ENCODE measurements at places on chromosomes 12 and 14. TPM values are rescaled to one million over a fixed set of nuclear protein-coding genes. Genes with fewer than 3 reads are reported as not detected.

The MYL2 gene
- total RNA-seq, result 0.39 TPM

The GZMB gene
- total RNA-seq, result 0.74 TPM

GRCh38 chr12:95257541-95257940, 39.9 kb downstream of the VEZT start:
- H3K36me3 ChIP-seq, result peaks cover 13% of the 10 kb centered on the region
- no peak overlapping the region for H3K27ac ChIP-seq
- no peak for DNase-seq
- no peaks in the 10 kb centered on the region for H3K27me3 ChIP-seq
- H3K4me3 ChIP-seq, result no peak overlapping the region
- H3K4me1 ChIP-seq, result no peaks in the 10 kb centered on the region

The MYF5 gene
- total RNA-seq, result not detected

DNA sequence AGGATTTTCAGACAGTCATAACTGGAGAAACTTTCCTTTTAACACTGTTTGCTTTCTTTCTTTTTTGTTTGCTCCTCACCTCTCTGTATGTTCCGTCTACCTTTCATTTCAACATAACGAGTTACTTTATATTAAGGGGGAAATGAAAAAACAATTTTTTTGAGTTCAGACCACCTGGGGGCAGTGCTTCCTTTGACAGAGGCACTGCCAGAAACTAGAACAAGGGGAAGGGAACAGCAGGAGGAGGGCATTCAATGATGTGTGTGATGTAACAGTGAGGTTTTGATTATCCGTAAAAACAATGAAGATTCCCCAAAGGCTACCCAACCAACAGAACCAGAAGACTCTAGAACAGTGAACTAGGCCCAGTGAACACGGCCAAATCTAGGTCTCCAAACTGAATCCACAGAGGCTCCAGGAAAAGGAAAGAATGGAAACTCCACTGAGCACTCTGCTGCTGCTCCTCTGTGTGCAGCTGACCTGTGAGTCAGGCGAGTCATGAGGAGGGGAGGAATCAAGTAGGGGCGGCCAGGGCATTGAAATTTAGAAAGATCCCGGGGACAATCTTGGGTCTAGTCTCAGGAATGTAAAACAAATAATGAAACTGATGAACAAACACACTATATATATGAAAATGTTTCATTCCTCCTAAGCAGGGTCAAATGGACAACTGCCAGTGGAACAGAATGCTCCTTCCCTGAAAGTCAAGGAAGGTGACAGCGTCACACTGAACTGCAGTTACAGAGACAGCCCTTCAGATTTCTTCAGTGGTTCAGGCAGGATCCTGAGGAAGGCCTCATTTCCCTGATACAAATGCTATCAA, 323.5 kb downstream of the DAD1 start:
- no peak overlapping the region for H3K27ac ChIP-seq
- peaks cover 37% of the 10 kb centered on the region for H3K27me3 ChIP-seq
- H3K4me3 ChIP-seq, result no peak overlapping the region
- no peaks in the 10 kb centered on the region for H3K4me1 ChIP-seq
- no peaks in the 10 kb centered on the region for H3K36me3 ChIP-seq
- no peak for DNase-seq

GRCh38 chr12:54605138-54605970, 16.9 kb upstream of the PPP1R1A start:
- no peak overlapping the region for H3K27ac ChIP-seq
- H3K4me1 ChIP-seq, result peaks cover 11% of the 10 kb centered on the region
- H3K27me3 ChIP-seq, result peaks cover 17% of the 10 kb centered on the region
- H3K4me3 ChIP-seq, result no peak overlapping the region
- no peak for DNase-seq

DNA sequence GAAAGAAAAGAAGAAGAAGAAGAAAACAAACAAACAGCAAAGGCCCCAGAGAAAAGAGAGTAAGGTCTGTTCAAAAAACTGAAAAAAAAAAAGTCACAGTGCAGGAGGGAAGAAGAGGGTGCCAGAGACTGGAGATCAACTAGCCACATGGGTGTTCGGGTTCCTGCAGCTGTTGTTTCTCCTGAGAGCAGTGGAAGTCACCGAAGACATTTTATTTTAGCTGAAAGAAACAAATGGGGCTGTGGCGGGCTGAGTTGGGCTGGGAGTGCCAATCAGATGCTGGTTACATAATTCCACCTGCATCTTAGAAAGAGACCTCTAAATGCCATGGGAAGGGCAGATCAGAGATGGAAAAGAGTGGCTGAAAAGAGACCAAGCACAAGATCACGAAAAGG, 33.9 kb downstream of the ACTN1 start:
- no peak for DNase-seq
- H3K4me1 ChIP-seq, result peaks cover 31% of the 10 kb centered on the region
- no peak overlapping the region for H3K4me3 ChIP-seq
- no peaks in the 10 kb centered on the region for H3K27me3 ChIP-seq
- H3K27ac ChIP-seq, result no peak overlapping the region

The MYH6 gene
- total RNA-seq, result not detected

DNA sequence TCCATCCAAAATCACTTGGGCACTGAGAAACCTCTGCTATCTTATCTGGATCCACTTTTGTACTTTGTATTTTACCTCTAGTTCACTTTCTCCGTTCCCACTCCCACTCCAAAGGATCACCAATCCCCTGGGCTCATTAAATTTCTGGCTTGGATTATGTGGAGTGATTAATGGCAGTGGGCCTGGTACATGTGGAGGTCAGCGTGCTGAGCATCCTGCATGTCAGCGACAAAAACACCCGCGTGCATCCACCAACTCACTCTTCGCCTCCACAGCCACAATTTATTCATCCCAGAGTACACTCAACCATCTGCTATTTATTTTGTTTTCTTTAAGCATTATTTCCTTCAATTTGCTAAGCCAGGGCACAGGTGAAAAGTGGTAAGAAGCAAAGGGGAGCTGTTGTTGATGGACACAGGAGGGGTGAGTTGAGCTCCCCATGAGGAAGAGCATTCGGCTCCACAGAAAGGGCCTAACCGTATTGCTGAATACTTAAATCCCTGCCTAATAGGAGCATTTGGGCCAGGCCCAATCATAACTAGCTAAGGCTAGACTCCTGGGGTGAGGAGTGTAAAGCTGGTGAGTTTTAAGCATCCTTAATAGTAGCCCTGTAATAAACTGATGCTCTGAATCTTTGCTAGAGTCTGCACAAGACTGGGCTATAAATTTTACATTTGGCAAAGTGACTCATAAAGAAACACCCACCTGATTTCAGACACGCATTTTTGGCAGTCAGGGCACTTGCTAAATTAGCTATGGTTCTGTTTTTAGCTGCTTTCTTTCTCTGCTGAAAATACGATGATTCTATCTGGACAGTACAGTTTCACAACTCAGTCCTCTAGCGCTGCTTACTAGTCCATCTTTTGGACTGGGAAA, 137.8 kb downstream of the SLC25A21 start:
- no peaks in the 10 kb centered on the region for H3K27me3 ChIP-seq
- no peaks in the 10 kb centered on the region for H3K36me3 ChIP-seq
- no peak overlapping the region for H3K4me3 ChIP-seq
- peaks cover 5% of the 10 kb centered on the region for H3K4me1 ChIP-seq

The SYCP3 gene
- not detected for total RNA-seq

DNA sequence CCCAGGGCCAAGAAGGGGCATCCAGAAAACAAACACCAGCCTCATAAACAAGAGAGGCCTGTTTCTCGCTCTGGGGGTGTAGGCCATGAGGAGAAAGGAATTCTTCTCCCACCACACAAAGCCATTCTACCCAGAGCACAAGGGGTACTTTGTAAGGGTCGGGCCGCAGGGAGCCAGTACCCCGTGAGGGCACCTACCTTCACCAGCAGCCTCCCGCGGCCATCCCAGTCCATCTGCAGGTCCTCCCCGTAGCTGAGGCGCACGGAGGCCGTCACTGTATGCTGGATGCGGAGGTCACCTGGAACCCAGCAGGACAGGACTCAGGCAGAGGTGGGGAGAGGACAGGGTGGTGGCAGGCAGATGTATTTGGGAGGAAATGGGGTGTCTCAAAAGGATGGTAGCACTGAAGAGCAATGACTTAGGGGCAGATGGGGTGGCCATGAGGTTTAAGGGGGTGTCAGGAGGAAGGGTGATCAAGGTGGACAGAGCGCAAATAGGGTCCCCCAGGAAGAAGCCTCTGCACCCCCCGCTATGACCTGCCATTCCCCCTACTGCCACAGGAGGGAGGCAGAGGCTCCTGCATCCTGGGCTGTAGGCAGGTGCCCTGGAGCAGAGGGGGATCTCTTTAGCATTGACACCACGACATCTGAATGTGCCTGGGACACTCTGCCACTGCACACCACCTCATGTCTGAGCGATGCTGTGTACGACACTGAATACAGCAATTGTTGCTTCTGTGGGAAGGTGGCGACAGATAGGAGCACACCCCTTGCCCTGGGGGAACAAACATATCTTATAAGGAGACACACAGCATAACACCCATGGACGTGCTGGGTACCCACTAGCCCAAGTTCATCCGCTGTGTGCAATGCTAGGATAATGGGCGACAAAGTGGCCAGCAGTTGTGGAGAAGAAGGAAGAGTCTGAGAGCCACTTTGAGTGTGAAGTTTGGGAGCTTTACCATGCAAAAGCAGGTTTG, 61.4 kb downstream of the VWF start:
- no peak overlapping the region for H3K27ac ChIP-seq
- no peaks in the 10 kb centered on the region for H3K27me3 ChIP-seq
- H3K4me3 ChIP-seq, result no peak overlapping the region
- H3K4me1 ChIP-seq, result peaks cover 21% of the 10 kb centered on the region
- H3K36me3 ChIP-seq, result no peaks in the 10 kb centered on the region
- no peak for DNase-seq

- H3K4me1 ChIP-seq, result peaks cover 2% of the 10 kb centered on the region
- H3K4me3 ChIP-seq, result no peak overlapping the region
- no peak for DNase-seq
- peaks cover 32% of the 10 kb centered on the region for H3K36me3 ChIP-seq
Measured at GRCh38 chr12:132137483-132138125, 6.5 kb downstream of the DDX51 start.

DNA sequence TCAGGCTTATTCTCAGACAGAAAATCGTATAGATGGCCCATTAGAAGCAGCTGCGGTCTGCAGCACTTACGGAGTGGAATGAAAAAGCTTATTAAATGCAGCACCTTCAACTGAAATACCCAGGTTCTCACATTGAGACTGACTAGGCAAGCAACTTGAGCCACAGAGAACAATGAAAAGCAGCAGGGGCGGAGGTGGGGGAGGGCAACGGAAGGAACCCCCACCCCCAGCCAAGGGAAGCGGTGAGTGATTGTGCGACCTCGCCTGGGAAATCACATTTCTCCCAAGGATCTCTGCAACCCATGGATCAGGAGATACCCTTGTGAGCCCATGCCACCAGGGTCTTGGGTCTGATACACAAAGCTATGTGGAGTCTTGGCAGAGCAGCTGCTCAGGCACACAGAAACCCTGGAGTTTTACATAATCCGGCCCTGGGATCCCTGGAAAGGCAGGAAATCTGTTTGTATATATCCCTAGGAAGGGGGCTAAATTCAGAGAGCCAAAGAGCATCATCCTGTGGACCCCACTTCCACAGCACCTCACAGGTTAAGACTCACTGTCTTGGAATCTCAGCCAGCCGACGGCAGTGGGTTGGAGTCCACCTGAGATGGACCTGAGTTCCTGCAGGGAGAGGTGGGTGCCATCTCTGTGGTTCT, 38.1 kb downstream of the PZP start:
- no peak for DNase-seq
- peaks cover 67% of the 10 kb centered on the region for H3K27me3 ChIP-seq
- H3K4me3 ChIP-seq, result no peak overlapping the region
- no peak overlapping the region for H3K27ac ChIP-seq
- no peaks in the 10 kb centered on the region for H3K36me3 ChIP-seq

GRCh38 chr12:108822497-108823205, 34.7 kb downstream of the SSH1 start:
- no peaks in the 10 kb centered on the region for H3K27me3 ChIP-seq
- H3K4me3 ChIP-seq, result no peak overlapping the region
- DNase-seq, result no peak

The CCDC197 gene
- total RNA-seq, result not detected

DNA sequence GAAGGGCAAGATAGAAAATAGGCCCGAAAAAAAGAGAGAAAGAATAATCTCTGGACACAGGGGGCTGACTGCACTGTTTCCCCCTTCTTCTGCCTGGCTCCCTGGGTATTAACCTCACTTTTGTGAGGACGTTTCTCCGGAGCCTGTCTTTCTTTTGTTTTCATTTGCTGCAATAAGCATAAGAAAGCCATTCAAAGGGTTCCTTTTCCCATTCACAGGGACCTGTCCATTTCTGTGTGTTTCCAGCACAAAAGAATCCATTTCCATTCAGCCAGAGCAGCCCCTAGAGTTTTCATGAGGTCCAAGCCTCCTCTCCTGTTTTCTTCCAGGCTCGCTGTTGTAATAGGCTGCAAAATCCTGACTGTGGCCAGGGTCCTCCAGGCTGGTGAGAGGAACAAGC, 16.8 kb downstream of the PLXNC1 start:
- H3K27ac ChIP-seq, result no peak overlapping the region
- H3K27me3 ChIP-seq, result peaks cover 34% of the 10 kb centered on the region
- no peak overlapping the region for H3K4me3 ChIP-seq
- no peaks in the 10 kb centered on the region for H3K4me1 ChIP-seq

DNA sequence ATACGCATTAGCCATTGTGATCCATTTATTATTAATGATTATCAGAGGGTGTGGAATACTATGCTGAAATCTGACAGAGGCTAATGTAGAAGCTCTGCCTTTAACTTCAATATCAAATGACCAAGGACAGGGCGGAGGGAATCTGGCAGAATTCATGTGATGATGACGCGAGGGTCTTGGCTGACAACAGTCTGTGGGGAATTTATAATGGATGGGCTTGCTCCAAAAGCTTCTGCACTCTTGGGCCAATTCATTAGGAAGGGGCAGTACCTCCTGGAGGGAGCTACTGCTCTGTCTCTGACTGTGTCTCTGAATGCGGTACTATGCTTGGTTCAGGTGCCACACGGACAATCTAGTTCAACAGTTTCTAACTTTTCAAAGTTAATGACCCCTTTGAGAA, 46.2 kb downstream of the GALNT8 start:
- no peak for DNase-seq
- H3K27me3 ChIP-seq, result peaks cover 20% of the 10 kb centered on the region
- H3K27ac ChIP-seq, result no peak overlapping the region
- H3K4me3 ChIP-seq, result no peak overlapping the region

DNA sequence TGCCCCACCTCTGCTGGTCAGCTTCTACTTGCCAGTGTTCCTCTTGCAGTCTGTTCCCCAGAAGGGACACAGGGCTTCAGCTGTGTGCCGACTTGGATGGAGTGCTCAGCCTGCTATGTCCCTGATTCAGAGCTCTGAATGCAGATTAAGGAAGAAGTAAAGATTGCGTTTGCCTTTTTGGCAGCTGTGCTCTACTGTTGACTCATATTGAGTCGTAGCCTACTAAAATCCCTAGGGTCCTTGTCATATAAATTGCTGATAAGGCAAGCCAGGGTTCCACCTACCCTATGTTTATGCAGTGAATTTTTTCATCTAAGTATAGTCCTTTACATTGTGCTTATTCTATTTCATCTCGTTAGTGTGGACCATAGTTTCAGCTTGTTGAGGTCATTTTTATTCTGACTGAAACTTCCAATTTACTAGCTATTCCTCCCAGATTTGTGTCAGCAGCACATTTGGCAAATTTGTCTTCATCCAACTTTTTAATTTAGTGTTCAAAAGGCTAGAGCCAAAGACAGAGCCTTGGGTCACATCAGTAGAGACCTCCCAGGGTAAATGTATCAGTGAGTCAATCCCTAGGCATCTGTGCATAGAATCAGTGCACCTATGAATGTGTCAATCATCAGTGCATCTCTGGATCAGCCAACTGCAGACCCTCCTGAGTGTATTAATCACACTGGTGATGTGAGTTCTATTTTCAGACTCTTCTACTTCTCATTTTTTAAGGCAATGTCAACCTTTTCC, 31.9 kb downstream of the CACNA1C start:
- H3K27me3 ChIP-seq, result peaks cover 3% of the 10 kb centered on the region
- no peak for DNase-seq
- no peaks in the 10 kb centered on the region for H3K36me3 ChIP-seq
- H3K27ac ChIP-seq, result no peak overlapping the region
- H3K4me3 ChIP-seq, result no peak overlapping the region
- no peaks in the 10 kb centered on the region for H3K4me1 ChIP-seq

The IRAK3 gene
- 0.12 TPM for total RNA-seq
